SK-MEL-5 (cell line): ENCODE measurements at places on chromosomes 3 and 15.

GRCh38 chr3:113097960-113098447 is 107.2 kb downstream of the GTPBP8 start:
- no peak for DNase-seq

- DNase-seq = no peak
Observed at GRCh38 chr15:57685306-57686095, 21.0 kb upstream of the POLR2M start.

- peak; percentile 23 for DNase-seq
Observed at GRCh38 chr3:131072845-131073244, 46.2 kb downstream of the NEK11 start.

DNA sequence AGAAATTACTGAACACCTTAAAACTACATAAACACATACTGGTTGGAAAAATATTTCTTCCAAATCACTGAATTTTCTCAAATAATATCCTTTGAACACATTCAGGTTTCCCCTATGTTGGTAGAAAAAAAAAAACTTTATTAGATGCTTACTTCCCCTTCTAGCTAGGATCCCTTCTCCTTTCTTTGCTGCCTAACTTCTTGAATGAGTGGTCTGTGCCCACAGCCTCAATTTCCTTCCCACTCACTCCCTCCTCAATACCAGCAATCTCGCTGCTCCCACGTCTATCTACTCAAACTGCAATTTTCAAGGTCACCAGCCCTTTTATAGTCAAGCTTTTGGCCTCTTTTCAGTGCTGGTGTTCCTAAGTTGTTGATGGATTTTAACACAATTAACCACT is 8.3 kb downstream of the CD200R1 start:
- DNase-seq = no peak

- peak; percentile 29 for DNase-seq
Observed at GRCh38 chr3:10445561-10446175, 59.7 kb downstream of the ATP2B2 start.

- DNase-seq = peak; percentile 96
Observed at GRCh38 chr3:59245859-59246501, 196.2 kb upstream of the CFAP20DC start.

DNA sequence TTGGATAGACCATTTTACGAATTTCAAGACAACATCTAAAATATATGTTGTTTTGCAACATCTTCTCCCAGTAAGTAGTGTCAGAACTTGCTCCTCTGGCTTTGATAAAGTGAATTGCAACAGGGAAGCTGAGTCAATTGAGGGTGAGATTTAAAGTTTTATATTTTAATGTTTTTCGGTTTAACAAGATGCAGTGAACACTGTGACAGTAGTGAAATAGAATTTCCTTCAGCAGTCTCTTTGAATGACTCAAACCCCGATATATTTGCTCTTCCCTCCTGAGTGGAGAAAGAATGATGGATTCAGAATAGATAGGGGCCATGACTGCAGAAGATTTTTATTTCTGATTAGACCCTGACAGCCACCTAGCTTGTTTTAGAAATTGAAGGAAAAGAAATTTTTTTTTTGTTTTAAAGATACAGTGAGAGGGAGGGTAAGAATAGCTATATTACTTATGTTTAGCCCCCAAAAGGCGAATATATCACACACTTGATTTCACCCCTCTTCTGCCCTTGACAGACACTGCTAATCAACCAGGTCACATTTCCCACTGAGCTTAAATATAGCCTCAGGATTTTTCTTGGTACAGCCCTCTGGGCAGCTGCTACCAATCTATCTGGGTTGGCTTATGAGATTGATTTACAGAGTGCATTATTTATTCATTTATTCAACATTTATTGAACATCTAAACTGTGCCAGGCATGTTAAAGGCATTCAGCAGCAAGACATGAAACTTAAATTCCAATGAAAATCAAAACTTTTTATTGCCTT is 183.3 kb upstream of the ADAMTS9 start:
- no peak for DNase-seq

GRCh38 chr3:17995769-17996168 is 253.3 kb upstream of the TBC1D5 start:
- DNase-seq = no peak

DNA sequence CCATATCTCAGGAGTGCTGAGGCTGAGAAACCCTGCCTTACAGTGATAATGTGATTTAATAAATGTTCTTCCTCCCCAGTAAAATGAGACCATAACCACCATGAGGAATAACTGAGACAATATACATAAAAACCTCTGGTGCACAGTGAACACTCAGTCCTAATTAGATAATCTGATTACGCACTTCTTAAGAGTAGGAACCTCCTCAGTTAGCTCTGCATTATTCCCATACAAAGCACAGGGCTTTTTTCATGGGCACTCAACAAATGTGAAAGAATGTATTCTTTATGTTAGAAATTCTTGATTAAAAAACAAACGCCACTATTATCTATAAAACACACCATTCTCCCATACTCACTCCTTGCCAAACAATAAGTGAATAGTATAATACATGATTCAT is 97.0 kb downstream of the TNIK start:
- DNase-seq = peak; percentile 53

GRCh38 chr15:59313641-59314332 is 58.9 kb downstream of the MYO1E start:
- no peak for DNase-seq

- peak; percentile 9 for DNase-seq
Observed at GRCh38 chr15:49423901-49424550, 984 bp downstream of the FGF7 start.

GRCh38 chr15:70238917-70239316 is 141.2 kb upstream of the TLE3 start:
- no peak for DNase-seq

GRCh38 chr3:73448761-73449301 is 175.9 kb downstream of the PDZRN3 start:
- no peak for DNase-seq

DNA sequence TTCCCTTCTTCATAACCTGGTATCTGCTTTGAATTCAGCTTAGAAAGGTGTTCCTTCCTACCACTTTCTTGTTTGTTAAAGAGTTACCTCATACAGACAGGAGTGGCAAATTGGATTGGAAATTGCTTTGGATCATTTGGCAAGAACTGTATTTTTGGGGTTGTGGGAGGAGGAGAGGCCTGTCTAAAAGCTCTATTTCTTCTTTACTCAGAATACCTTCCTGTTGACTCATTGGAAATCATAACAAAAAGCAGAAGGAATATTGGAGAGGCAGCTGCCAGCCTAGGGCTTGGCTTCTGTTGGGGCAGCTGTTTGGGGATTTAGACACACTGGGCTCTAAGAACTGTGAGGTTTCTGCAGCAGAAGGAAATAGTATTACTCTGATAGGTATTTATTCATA is 14.2 kb downstream of the IQGAP1 start:
- peak; percentile 56 for DNase-seq

- DNase-seq = no peak
Observed at GRCh38 chr3:12780751-12781150, 15.7 kb upstream of the CAND2 start.

- DNase-seq = no peak
Observed at GRCh38 chr15:37516621-37517020, 416.3 kb upstream of the MEIS2 start.

DNA sequence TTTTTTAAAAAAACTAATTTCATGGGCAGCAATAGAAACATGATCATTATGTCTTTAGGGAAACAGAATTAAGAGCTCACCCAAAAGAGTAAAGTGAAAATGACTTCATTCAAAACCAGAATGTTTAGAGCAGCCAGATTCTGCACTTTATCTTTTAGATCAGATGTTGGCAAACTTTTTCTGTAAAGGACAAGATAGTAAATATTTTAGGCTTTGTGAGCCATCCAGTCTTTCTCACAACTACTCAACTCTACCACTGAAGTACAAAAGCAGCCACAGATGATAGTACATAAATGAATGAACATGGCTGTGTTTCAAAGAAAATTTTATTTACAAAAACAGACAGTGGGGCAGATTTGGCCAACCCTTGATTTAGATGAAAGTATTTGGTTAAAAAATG is 84.5 kb downstream of the SETD2 start:
- DNase-seq = no peak

GRCh38 chr3:39260957-39261356 is 18.9 kb downstream of the CX3CR1 start:
- peak; percentile 73 for DNase-seq

DNA sequence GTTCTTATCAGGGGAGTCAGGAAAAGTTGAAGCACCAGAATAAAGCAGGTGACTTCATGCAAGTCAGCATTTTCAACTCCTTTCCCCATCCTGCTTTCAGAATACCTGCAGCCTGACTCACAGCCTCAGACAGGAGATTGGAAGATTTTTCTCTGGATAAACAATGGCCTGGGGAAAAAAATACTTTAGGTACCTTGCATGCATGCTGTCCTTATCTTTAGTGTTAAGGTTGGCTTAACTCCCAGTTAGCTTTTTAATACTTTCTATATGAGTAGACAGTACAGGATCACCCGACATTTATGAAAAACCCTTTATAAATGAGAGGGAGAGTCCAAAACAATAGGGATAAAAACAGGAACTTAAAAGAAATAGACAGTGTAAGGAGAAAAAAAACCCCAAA is 53.6 kb downstream of the PAK2 start:
- no peak for DNase-seq

GRCh38 chr3:73413619-73414018 is 211.1 kb downstream of the PDZRN3 start:
- no peak for DNase-seq

GRCh38 chr3:187740421-187741399 is 4.6 kb downstream of the BCL6 start:
- DNase-seq = peak; percentile 52

GRCh38 chr3:101529816-101530685 is 17.0 kb upstream of the SENP7 start:
- no peak for DNase-seq

DNA sequence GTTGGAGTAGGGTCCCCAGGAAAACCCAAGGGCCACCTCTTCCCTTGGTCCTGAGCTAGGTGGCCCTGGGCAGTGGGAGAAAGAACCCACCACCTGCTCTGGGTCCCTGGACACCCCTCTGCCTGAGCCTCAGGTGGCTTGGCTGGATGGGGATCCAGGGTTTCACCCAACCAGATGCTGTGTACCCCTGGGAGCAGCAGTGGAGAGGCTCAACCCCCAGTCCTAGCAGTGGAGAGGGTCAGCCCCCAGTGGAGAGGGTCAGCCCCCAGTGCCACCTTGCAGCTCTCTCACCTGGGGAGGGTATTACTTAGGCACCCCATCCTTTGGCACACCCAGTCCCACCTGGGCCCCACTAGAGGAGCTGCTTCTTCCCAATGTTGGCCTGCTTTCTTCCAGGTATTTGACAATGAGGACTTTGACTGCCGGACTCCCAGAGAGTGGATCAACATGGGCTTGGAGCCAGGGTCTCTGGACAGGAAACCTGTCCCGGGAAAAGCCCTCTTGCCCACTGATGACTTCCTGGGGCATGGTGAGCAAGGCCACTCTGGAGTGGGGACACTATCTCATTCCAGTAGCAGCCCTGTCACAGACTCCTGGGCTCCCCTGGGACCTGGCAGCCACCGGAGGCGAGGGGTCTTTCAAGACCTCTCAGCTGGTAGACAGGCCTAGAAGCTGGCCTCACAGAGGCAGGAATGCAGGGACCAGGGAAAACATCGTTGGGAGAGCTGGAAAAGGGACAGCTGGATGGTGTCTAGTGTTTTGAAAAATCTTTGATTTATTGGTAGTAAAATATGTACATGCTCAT is 11.6 kb downstream of the DNAH1 start:
- DNase-seq = no peak

DNA sequence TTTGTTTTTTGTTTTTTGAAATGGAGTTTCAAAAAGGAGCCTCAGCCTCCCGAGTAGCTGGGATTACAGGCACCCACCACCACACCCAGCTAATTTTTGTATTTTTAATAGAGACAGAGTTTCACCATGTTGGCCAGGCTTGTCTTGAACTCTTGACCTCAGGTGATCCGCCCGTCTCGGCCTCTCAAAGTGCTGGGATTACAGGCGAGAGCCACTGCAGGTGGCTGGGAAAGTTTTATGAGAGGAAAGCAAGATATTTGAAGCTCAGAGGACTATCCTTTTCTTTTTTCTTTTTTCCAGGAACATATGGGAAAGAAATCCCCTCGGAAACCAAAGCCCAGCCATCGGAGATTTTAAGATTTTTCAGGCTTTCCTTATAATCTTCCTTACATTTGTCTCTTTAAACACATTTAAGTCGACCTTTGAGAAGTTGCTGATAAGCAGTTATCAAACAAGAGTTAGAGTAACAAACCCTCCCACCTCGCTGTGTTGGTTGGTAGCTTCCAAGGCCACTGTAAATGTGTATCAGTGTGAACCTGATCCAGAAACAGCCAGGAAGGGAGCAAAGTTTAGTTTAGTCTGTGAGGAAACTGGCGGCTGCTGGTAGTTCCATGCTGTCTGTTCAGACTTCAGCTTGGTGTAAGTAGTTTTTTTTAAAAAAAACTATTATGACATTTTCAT is 34.5 kb upstream of the MAP3K13 start:
- DNase-seq = no peak
